Myometrial cell (primary cell): ENCODE measurements at places on chromosomes 7 and 10. TPM values are rescaled to one million over a fixed set of nuclear protein-coding genes. Genes with fewer than 3 reads are reported as not detected.

INA gene
- 1.2 and 1.7 TPM in 2 replicates for total RNA-seq

CCDC172 gene
- total RNA-seq = not detected in 2 replicates

EVX1 gene
- 0.86 TPM in 1 of 2 replicates, not detected in the other for total RNA-seq

OR13A1 gene
- not detected in 2 replicates for total RNA-seq

RAPGEF5 gene
- 0.29 TPM in 1 of 2 replicates, not detected in the other for total RNA-seq

TRIL gene
- under 0.01 TPM in 1 of 2 replicates, not detected in the other for total RNA-seq

LRRC4 gene
- not detected in 2 replicates for total RNA-seq

CLDN4 gene
- 6.1 and 6.7 TPM in 2 replicates for total RNA-seq

BZW2 gene
- 98.4 and 102 TPM in 2 replicates for total RNA-seq

GATA3 gene
- 0.29 and 0.53 TPM in 2 replicates for total RNA-seq

POLD2 gene
- 118 and 130 TPM in 2 replicates for total RNA-seq

CNPY4 gene
- total RNA-seq = 40.6 and 41.3 TPM in 2 replicates

IGFBP3 gene
- 13.8 and 15.6 TPM in 2 replicates for total RNA-seq

ANK3 gene
- total RNA-seq = 1.1 and 6.1 TPM in 2 replicates

DMBT1 gene
- total RNA-seq = not detected in 2 replicates

OPN1SW gene
- total RNA-seq = not detected in 2 replicates

ADCYAP1R1 gene
- not detected in 2 replicates for total RNA-seq

UNCX gene
- total RNA-seq = not detected in 2 replicates

KIF20B gene
- total RNA-seq = 11.0 and 17.4 TPM in 2 replicates

FAM25C gene
- not detected in 2 replicates for total RNA-seq

ASB10 gene
- not detected in 2 replicates for total RNA-seq

PLXNA4 gene
- total RNA-seq = under 0.01 TPM in 1 of 2 replicates, not detected in the other

GNGT1 gene
- total RNA-seq = not detected in 2 replicates

FOXI2 gene
- total RNA-seq = not detected in 2 replicates

ZNF248 gene
- total RNA-seq = 2.9 and 3.2 TPM in 2 replicates

CYREN gene
- 19.3 and 28.0 TPM in 2 replicates for total RNA-seq

ITIH2 gene
- total RNA-seq = not detected in 2 replicates
